Fibroblast of lung (primary cell): ENCODE measurements at places on chromosomes 11 and 22. TPM values are rescaled to one million over a fixed set of nuclear protein-coding genes. Genes with fewer than 3 reads are reported as not detected.

- H3K27me3 ChIP-seq = no peaks in the 10 kb centered on the region
- DNase-seq = no peak
- no peak overlapping the region for H3K4me3 ChIP-seq
These were observed 365.5 kb downstream of the MIAT start for GRCh38 chr22:27022896-27023361.

DNA sequence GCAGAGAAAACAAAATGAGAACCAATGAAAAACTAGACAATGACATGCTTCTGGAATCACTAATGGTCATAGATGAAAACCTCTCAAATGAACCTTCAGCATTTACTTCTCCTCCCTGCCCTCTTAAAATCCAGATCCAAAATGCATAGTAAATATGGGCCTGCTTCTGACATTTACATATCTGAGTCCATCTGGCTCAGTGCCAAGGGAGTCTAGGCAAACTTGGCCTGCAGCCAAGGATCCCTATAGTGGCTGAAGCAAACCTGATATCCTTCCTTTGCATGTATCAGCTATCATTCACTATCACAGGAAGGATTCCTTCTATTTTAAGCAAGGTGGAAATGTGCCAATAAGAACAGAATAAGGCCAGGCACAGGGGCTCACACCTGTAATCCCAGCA lies 104.8 kb downstream of the C11orf58 start:
- H3K36me3 ChIP-seq = no peaks in the 10 kb centered on the region
- DNase-seq = no peak
- no peaks in the 10 kb centered on the region for H3K4me1 ChIP-seq
- H3K4me3 ChIP-seq = no peak overlapping the region
- no peaks in the 10 kb centered on the region for H3K27me3 ChIP-seq

GRCh38 chr22:49302530-49302929 lies 525.1 kb downstream of the BRD1 start:
- no peak overlapping the region for H3K27ac ChIP-seq
- no peaks in the 10 kb centered on the region for H3K4me1 ChIP-seq
- no peak overlapping the region for H3K4me3 ChIP-seq
- no peak for DNase-seq

The ACAT1 gene
- total RNA-seq = 91.4 and 138 TPM in 2 replicates

- H3K4me1 ChIP-seq = no peaks in the 10 kb centered on the region
- no peak overlapping the region for H3K4me3 ChIP-seq
- DNase-seq = no peak
- peaks cover 2% of the 10 kb centered on the region for H3K36me3 ChIP-seq
These were observed 6.6 kb upstream of the POU2F3 start for GRCh38 chr11:120233207-120233803.

- H3K4me3 ChIP-seq = no peak overlapping the region
- H3K36me3 ChIP-seq = peaks cover 38% of the 10 kb centered on the region
- no peaks in the 10 kb centered on the region for H3K4me1 ChIP-seq
- DNase-seq = no peak
These were observed 25.8 kb downstream of the ZC3H7B start for GRCh38 chr22:41327124-41327523.

- no peak for DNase-seq
- H3K4me3 ChIP-seq = no peak overlapping the region
- no peak overlapping the region for H3K27ac ChIP-seq
- H3K4me1 ChIP-seq = no peaks in the 10 kb centered on the region
These were observed 8.1 kb downstream of the MADD start for GRCh38 chr11:47278058-47278457.

DNA sequence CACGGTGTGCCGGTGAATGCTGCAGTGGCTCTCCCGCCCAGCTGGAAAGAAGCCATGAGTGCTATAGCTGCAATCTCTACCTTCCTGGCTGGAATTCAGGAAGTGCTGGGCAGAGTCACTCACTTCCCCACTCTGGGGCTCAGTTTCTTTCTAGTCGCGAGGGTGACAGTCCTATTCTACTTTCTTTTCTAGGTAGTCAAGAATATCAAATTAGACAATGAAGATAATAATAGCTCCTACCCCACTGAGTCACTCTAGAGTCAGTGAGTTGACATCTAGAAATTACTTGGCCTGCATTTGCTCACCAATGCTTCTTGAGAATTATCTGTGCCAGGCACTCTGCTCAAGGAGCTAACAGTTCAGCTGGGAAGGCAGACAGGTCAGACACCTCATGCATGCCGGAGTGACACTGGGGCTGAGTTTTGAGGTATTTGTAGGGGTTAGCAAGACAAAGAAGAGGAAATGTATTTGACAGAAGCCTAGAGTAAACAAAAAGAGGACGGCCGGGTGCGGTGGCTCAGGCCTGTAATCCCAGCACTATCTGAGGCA lies 3.2 kb downstream of the CENPM start:
- H3K4me3 ChIP-seq = no peak overlapping the region
- H3K4me1 ChIP-seq = peaks cover 19% of the 10 kb centered on the region
- peak; percentile 32 for DNase-seq
